ENCODE measurements at places on chromosomes 7 and 10. TPM values are rescaled to one million over a fixed set of nuclear protein-coding genes. Genes with fewer than 3 reads are reported as not detected.

Gene TET1
- total RNA-seq: 2.8 TPM

Gene AKR1C1
- total RNA-seq: 25.7 TPM

Gene SRI
- 92.0 TPM for total RNA-seq

DNA sequence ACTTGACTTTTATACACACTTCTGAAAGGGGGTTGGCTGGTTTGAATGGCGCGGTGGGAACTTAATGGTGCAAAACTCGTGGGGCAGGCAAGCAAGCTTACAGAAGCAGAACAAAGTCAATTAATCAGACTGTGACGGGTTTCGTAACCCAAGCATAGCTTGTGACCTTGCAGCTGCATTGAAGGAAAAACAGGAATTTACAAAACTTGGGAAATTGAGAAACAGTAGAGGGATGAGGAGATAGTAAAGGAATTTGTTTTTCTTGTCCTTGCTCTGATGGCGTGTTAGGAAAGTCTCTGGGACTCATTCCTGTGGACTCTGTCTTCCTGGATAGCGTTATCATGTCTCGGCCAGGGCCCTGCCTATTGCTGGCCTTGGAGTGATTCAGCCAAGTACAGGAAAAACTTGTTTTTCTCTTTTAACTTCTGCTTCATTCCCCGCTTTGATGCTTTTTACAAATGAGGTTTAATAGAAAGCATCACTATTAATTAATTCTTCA is 220.0 kb upstream of the KCND2 start:
- DNase-seq: peak; percentile 72

Gene CYP26C1
- total RNA-seq: not detected

DNA sequence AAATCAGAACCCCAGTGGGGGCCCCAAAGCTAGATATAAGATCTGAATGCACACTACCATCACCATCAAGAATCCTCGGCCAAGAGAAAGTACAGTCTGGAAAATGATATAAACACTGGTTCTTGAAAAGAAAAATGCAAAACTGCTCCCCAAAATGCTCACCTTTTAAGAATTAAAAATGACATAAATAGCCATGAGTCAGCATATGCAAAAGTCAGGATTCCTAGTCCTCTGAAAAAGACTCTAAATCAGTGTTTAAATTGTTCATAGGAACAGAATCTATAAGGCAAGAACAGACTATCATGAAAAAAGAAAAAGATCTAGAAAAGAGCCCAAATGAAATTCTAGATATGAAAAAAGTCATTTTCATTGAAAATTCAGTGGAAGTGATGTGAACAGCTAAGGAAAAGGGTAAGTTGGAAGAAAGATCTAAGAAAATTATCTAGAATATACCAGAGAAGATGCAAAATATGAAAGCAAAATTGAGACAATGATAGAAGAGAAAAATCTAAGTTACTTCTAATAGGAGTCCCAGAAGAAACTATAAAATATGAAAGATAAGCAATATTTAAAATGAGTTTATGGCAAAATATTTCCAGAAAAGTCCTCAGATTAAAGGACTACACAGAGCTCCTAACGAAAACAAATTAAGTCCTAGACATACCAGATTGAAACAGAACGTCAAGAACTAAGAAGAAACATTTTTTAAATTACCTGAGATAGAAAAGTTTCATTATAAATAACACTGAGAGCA is 18.9 kb downstream of the HNRNPA2B1 start:
- no peak for DNase-seq

DNA sequence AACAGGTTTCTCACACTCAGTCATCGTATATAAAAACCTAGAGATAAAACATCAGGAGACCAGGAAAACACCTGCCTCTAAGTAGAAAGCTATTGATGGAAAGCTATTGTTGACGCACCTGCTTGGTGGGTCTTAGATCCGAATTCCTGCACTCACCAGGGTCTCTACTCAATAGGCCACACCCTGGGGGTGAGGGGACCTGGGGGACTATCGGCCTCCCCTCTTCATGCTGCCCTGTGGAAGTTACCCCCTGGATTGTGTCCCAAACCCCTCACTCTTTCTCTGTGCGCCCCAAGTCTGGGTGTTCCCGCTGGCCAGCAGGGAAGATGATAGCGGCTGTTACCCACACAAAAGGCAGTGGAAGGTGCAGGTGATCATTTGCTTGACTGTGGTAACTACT is 313.0 kb downstream of the WDR37 start:
- no peak for DNase-seq
